Upper lobe of left lung (tissue), 6 donors: ENCODE measurements at places on chromosomes 3 and 15.

- DNase-seq = no peak
Observed at GRCh38 chr3:129966876-129967275, 7.6 kb upstream of the TRH start.

DNA sequence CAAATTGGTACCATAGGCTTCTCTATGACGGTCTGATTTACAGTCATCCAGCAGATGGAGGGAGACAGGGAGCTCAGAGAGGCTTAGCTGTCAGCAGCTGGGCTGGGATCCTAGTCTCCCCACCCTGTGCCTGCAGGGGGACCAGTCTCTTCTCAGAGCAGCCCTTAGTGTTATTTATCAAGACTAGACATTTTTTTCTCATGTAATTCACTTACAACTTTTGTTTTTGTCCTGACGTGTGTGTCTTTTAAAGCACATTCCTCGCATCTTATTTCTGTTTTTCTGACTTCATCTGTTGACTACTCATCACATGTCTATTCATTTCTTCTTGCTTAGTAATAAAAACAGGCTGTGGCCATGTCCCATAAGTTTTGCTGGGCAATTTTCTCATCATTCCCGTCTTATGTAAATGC is 116.1 kb downstream of the KLF13 start:
- DNase-seq = no peak

- DNase-seq = no peak
Observed at GRCh38 chr3:117411971-117412370, 702.4 kb downstream of the TUSC7 start.

GRCh38 chr3:154969366-154969765 is 110.8 kb upstream of the MME start:
- DNase-seq = no peak

GRCh38 chr15:70266412-70267121 is 168.8 kb upstream of the TLE3 start:
- peak; percentile 87 for DNase-seq

GRCh38 chr3:4813909-4814304 is 165.3 kb upstream of the BHLHE40 start:
- DNase-seq = no peak

GRCh38 chr15:72809329-72809728 is 25.8 kb upstream of the ADPGK start:
- DNase-seq = no peak

- DNase-seq = no peak
Observed at GRCh38 chr3:53725387-53725995, 120.7 kb downstream of the CHDH start.

DNA sequence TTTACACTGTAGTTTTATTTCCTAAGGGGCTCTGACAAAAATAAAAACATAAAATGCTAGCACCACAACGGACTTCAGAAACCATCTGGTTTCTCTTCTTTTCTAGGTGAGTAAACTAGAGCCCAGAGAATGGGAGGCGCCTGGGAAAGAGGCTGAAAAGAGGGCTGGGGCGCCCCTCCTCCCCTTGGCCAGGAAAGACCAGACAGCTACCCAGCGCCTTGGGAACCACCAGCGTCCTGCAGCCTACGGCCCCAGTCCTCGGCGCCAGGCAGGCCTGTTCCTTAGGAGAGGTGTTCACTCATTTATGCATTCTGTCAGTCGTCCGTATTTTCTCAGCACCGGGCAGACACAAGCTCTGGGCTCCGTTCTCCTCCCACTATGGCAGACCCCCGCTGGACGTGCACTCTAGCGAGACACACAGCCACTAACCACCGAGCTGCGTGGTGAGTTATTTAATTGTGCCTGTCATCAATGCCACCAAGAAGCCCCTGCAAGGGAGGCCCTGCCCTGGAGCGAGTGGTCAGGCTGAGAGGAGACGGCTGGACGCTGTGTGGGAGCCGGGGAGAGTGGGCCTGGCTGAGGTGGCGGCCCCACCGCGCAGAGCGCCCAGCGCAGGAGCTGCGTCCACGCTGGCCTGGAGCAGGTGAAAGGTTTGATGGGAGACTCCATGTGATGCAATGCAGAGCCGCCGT is 294.4 kb downstream of the OCA2 start:
- DNase-seq = no peak
